Central memory CD4-positive, alpha-beta T cell (primary cell): ENCODE measurements at places on chromosomes 12 and 14.
A peak's percentile ranks its signal among the peaks of the same experiment; 100 is the strongest.

DNA sequence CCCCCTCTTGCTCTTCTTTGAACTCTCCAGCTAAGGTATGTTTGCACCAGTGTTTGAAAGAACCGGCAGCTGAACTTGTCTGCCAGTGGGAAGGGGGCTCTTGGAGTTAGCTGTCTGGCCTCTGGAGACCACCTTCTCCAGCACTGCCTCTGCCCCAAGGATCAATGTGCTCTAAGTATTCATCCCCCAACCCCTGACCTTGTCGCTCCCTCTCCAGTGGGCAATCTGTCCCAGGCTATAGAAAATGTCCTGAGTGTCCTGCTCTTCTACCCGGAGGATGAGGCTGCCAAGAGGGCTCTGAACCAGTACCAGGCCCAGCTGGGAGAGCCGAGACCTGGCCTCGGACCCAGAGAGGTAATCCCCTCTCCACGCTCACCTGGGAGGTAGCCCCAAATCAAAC lies 2.8 kb downstream of the P3H3 start:
- DNase-seq = no peak

DNA sequence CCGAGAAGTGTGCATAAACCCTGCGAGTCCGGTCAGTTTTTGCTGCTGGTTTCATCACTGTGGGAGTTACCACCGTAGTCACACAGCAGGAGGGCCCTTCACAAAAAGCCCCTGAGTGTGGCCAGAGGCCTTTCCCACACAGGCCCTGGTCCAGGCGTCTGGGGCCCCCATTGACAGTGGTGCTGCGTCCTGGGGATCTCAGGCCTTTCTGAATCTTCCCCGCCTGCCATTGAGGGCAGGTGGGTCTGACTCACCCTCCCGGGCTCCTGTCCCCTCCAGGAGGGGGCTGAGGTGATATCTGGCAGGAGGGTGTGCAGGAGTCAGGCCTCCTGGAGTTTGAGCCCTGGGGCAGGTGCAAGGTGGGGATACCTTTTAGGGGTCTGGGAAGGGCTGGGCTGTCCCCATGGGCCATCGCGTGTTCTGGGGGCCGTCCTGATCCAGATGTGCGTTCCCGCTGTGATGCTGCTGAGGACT lies 358.5 kb downstream of the TMEM121 start:
- no peak for DNase-seq

DNA sequence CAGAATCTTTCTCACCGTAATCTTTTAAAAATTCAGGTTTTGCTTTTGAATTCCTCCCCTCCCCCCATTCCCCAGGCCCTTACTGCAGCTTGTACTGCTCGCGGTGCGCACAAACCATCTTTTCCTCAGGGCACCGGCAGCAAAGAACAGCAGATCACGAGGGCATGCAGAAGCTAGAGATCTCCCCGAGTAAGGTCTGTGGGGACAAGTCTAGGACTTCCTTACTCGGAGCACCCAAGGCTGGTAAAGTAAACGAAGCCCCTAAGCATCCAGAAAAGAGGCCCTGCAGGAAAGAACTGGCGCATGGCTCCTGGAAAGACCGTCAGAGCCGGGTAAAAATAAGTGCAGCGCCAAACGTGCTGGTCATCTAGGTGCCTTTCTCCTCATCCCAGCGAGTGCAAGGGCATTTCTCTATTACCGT lies 727 bp downstream of the LDHB start:
- peak; percentile 33 for DNase-seq

DNA sequence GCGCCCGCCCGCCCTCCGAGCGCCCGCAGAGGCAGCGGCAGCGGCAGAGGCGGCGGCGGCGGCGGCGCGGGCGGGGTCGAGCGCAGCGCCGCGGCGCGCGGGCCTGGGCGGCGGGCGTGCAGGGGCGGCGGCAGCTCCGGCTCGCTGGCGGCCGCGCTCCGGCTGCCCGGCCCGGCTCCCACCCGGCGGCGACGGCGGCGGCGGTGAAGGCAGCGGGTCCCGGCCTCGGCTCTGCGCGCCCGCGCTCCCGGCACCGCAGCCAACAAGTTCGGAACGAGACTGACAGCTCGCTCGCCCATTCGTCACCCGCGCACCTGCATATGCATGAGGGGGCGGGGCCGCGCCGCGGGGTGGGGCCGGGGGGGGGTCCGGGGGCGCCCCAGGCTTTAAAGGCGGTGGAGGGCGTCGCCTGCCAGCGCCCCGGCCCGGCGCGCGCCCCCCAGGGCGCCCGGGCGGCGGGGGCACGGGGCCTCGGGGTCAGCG lies at the start of gene JAG2:
JAG2 (minus strand) TSS at position 281 of the 483 bp plus-strand sequence. CDS start 356 bp downstream, outside the sequence.
- peak; percentile 37 for DNase-seq

DNA sequence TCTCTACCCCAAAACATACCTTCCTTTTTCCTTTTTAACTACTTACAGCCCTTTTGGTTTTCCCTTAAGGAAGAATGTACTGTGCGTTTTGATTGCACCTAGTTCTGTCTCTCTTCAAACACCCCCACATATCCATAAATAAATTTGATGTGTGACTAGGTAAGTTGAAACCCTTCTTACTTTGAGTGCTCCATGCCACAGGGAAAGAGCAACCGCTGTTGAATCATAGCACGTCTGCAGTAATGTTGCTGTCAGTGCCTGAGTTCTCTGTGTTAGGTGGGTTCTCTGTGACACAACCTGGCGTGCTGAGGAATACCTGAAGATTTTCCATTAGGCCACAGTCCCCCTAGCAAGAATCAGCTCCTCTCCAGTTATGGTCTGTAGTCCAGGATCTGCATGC lies 102.1 kb downstream of the FIGNL2 start:
- no peak for DNase-seq

DNA sequence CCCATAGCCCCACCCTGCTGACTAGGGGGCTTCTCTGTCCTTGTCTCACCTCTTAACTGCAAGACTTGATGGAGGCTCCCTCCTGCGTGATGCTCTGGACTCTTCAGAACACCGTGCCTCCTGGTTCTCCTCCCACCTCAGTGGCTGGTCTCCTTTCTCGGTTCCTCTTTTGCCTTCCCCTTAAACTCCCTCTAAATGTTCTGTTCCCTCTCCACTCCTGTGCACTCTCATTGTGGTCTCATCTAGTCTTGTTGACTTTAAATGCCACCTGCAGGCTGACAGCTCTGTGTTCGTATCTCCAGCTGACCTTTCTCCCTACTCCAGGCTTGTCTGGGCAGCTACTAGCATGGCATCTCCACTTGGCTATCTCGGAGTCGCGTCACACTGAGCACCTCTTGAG lies 28.3 kb downstream of the DYNC1H1 start:
- no peak for DNase-seq

DNA sequence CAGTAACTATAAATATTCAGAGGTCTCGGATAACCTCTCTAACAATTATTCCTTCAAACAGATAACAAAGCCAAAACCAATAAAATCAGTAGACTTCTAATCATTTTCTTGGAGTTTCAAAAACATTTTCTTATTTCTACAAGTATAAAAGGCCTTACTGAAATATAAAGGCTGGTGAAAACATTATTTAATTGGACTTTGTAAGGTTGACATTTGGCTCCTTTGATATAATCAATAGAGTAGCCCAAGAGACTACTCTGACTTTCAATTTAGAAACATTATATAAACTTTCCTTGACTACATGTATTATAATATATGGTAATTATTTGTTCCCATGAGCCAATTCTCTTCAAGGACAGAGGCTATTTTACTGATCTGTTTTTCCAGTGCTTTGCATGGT lies 68.3 kb downstream of the OSBPL8 start:
- no peak for DNase-seq

DNA sequence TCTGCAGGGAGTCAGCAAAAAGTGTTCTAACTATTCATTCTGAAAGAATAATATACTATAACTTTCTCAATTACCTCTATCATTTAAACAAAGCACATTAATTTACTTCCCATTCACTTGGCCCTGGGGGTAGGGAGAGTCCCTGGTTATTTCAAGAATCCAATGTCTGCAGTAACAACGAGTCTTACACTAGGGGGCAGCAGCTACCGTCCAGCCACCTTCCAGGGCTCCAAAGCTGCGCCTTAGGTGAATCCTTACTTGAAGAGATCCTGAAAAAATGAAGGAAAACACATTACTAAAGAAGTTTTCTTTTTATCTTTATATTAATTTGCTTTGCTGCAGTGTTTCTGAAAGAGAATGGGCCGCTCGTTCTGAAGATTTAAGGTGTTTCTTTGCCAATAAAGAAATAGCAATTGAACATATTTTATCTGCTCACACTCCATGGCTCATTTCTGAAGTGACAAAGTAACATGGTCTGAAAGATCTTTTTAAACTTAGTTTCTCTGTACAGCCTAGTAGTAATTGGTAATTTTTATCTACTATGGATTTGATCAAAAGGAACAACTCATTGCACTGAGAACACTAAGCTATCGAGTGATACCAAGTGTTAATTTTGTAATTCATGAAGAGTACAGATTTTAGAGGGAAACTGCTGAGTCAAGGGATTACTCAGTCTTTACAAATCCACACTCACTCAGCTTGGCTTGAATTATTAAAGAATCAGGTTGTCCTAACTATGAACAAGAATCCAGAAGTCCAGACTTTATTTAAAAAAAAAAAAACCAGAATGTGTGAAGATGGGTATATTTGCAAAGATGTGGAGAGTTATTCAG lies 27.6 kb downstream of the BHLHE41 start:
- peak; percentile 38 for DNase-seq
